ENCODE measurements at places on chromosomes 11 and 22. TPM values are rescaled to one million over a fixed set of nuclear protein-coding genes. Genes with fewer than 3 reads are reported as not detected.

The IFT27 gene
- total RNA-seq = 12.5 TPM

GRCh38 chr11:350723-351255 is 18.5 kb upstream of the B4GALNT4 start:
- DNase-seq = peak; percentile 60

GRCh38 chr22:38310518-38311322 is 6.5 kb downstream of the CSNK1E start:
- DNase-seq = no peak

- DNase-seq = no peak
Observed at GRCh38 chr11:1805525-1805924, 29.3 kb upstream of the SYT8 start.

The PI4KA gene
- 25.7 TPM for total RNA-seq

DNA sequence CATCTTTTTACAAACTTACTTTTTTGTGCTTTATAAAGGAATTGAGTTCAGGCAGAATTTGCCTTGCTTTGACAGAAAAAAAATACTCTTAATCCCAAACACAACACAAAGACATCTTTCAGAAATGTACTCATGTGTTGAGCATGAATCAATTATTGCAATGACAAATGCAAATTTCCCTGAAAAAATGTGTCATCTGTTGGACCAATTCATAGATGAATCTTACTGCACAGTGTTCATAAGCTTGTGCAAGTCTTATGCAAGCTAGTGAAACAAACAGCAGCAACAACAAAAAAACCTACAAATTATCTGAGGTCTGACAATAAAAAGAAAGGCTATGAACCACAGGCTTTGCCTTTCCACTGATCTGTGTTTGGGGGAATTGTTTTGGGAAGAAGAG is 42.3 kb upstream of the HTATIP2 start:
- no peak for DNase-seq

The AIP gene
- total RNA-seq = 99.9 TPM
